ENCODE measurements at places on chromosomes 5 and 9.

- no peak for DNase-seq
Measured at GRCh38 chr5:78009937-78010527, 233.9 kb upstream of the TBCA start.

DNA sequence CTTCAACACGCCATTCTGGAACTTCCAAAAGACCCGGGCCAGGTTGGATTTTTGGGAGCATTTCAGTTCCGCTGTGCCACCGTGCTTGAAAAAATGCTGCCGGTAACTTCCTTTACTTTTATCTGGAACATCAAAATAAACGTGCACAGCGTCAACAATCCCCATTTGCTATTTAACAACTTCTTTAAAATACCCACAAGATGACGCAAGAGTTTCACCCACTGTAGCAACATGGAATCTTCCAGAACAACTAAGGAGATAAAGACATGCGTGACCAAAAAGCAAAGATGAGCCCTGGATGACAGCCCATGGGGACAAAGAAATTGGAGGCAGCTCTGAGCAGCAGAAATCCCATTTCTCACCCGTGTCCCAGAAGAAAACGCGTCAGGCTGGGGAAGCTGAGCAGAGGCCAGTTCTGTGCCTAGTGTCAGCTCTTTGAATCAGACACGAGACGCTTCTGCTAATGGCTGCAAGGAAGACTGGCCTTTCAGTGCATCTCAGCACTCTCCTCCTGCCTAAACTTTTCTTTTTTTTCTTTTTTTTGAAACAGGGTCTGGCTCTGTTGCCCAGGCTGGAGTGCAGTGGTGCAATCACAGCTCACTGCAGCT lies 61.3 kb downstream of the SECISBP2 start:
- DNase-seq, result no peak

DNA sequence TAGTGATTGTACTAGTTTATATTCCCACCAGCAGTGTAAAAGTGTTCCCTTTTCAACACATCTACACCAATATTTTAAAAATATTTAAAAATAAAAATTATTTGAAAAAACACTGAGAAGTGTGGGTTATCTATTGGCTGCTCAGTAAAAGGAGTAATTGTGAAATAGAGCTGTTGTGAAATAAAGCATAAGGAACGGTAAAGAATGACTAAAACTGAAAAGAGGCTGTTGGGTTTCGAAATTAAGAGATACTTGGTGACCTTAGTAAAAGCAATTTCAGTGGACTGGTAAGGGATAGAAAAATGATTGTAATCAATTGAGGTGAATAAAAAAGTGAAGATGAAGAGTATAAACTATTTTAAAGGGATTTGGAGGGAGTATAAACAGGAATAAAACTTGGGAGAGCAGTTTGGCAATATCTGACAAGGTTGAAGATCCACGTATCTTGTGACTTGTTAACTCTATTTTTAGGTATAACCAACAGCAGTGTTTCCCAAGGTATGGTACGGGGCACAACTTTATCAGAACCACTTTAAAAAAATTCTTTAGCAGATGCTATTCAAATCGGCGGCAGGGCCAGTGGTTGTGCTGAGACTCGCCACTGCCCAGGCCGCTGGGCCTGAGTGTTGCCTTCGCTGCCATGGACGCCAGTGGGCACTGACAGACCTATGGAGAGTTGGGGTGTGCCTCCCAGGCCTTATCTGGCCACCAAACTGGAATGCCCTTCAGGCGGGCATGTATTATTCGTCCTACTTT lies 63.3 kb downstream of the TMEM38B start:
- no peak for DNase-seq

GRCh38 chr9:89850631-89851325 lies 246.0 kb downstream of the GADD45G start:
- DNase-seq, result no peak

GRCh38 chr9:27655441-27655840 lies 82.2 kb upstream of the C9orf72 start:
- no peak for DNase-seq
